Stimulated activated CD4-positive, alpha-beta T cell treated with anti-CD3 and anti-CD28 coated beads, Interleukin-1b, Interleukin-23, amount 100 ng/mL, for 1 hour (primary cell): ENCODE measurements at places on chromosomes 2 and 18.

- no peak for DNase-seq
Observed at GRCh38 chr2:104572834-104573233, 281.1 kb upstream of the POU3F3 start.

- DNase-seq, result no peak
Observed at GRCh38 chr2:199128476-199129229, 329.1 kb downstream of the SATB2 start.

DNA sequence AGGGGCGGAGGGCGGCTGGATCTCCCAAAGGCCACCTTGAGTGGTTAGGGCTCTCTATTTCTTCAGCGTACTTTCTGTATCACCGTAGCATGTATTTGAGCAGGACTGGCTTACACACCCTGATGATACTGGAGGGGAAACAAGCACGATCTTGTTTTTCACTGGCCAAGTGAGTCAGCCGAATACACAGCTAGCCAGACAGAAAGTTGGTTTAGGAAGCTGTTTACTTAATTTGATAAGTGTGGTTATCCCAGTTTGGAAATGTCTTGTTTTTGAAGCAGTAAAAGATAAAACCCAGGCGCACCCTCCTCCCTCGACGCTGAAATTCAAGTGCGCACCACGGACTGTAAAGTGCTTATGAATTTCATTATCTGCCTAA, 582 bp downstream of the RIOK3 start:
- no peak for DNase-seq

DNA sequence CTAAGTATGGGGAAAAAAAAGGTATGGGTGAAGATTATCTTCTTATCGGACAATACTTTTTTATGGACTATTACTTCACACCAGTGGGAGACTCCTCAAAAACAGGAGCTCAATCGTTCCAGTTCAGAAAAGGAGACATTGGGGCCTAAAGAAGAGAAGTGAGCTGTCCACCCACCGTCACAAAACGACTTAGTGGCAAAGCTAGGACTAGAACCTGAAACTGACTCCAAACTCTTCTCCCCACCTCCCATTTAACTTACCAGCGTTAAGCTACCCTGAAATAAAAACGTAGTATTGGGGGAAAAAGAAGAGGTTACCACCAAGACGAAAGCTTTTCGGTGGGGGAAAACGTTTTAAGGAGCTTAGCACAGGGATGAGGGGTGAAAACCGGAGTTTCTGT, 503 bp downstream of the GTF3C3 start:
- no peak for DNase-seq

- no peak for DNase-seq
Observed at GRCh38 chr2:170362871-170363631, 185.1 kb downstream of the MYO3B start.
